DMS53 (cell line): ENCODE measurements at places on chromosomes 6 and 20.

- DNase-seq: no peak
Observed at GRCh38 chr20:11394145-11394833, 523.4 kb upstream of the BTBD3 start.

DNA sequence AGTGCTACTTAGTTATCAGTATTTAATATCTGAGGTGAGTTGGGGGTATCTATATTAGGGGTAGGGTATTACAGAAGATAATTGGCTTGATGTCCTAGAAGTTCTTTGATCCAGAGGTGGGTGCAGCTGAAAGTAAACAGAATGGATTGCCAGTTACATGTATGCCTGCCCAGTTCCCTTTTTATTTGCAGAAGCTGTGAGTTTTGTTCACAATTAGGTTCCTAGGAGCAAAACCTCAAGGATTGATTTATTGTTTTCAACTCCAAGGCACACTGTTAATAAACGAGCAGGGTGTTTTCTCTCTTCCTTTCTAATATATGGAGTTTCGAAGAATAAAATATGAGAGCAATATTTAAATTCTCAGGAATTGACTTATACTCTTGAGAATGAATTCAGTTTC is 129.0 kb downstream of the SULF2 start:
- no peak for DNase-seq

GRCh38 chr6:56101141-56101553 is 146.2 kb downstream of the COL21A1 start:
- peak; percentile 91 for DNase-seq

DNA sequence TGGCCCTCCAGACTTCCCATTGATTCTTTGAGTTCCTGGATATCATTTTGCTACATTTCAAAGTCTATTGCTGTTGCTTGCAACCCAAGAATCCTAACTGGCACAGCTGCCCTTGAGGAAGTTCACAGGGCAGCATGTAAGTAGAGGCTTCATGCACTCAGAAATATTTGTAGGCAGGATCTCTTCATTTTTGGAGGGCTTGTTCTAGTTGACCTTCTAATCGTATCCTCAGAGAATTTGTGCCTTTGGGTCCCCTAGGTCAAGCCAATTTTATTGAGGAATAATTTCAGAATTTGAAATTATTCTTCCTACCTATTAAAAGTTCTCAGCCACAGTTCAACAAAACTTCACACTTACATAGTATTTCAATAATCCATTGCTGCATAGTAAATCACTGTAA is 5.6 kb upstream of the NCOA3 start:
- DNase-seq: no peak

DNA sequence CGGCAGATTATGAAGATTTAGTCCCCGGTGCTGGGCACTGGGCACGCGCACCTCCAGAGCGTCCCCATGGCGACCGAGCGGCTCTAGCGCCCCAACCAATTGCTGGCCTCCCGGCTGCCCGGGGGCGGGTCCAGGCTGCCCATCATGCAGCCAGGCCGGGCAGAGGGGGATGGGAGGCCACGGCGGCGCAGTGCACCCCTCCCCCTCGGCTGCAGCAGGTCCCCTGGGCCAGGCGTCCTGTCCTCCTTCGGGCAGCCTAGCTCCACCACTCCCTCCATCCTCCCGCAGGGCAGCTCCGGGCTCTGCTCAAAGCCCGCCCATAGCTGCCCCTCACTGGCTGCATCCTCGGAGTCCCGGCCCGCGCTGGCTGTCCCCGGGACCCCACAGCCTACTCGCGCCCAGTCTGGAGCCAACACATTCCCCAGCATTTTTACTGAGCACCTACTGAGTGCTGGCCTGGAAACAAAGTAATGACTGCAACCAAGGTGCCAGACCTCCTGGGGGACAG is 99.4 kb downstream of the ASXL1 start:
- DNase-seq: peak; percentile 92

DNA sequence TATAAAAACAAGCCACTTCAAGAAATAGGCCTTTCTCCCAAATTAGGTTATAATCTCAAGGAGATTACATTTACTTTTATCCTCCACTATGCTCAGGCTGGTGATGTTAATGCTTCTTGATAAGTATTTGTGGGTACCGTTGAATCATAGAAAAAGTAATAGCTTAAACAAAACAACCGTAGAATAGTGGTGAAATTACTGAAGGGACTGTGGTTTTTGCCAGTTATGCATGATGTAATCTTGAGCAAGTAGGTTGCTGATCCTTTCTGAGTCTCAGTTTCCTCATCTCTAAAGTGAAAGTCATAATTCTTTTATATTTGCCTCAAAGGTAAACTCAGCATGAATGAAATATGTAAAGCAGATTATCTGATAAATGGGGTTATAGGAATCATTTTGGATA is 187.3 kb upstream of the JAG1 start:
- no peak for DNase-seq

- DNase-seq: peak; percentile 95
Observed at GRCh38 chr6:152136449-152136825, 329.0 kb downstream of the ESR1 start.

DNA sequence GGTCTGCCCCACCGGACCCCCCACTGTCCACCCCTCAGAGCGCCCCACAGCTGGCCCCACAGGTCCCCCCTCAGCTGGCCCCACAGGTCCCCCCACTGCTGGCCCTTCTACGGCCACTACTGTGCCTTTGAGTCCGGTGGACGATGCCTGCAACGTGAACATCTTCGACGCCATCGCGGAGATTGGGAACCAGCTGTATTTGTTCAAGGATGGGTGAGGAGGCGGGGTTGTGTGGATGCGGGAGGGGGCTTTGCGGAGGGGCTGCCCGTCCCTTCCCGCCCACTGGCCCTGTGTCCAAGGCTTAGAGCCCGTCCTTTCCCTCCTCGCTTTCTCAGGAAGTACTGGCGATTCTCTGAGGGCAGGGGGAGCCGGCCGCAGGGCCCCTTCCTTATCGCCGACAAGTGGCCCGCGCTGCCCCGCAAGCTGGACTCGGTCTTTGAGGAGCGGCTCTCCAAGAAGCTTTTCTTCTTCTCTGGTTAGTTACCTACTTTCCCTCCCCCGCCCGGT is 4.7 kb downstream of the MMP9 start:
- DNase-seq: no peak

DNA sequence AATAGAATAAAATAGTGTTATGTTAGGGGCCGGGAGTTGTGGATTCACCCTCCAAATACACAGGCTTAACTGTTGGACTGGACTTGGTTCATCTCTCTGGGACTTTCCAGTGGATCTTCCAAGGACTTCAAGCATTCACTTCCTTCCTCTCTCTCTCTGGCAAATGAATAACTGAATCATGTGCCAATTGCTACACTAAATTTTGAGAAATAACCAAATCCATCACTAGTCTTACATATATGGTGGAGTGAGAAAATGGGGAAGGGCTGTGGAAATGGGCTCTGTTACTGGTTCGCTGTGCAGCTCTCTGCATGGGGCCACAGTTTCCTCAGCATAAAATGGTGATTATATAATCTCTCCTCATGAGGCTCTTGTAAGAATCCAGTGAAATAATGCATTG is 6.8 kb upstream of the KIAA1755 start:
- no peak for DNase-seq

DNA sequence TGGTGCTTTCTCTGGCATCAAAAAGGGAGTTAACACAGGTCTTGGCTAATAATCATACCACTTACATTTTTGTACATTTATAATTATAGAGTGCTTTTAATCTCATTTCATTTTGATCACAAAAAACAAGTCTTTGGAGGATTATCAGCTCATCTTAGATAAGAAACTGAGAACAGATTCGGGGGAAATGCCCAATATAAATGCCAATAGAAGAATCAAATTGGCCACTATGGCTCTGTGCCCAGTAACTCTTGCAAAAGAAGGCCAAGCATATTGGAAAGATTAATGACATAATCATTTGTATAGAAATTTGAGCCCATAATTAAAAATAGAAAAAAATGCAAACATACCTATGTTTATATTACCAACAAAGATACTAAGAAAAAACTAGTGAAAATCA is 42.5 kb downstream of the IPCEF1 start:
- no peak for DNase-seq

DNA sequence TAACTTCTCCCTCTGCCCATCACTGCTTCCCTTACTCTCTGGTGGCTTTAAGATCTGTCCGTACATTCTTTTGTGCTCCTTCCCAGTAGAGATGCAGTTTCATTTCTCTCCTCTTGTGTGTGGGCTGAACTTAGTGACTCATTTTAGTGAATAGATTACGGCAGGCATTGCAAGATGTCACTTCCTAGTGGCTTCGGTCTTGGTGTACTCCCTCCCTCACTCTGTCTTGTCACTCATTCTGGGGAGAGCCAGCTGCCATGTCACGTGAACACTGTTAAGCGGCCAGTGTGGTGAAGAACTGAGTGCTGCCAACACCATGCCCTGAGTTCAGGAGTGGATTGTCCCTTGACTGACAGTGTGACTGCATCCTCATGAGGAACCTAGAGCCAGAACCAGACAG is 115.9 kb downstream of the OTOR start:
- peak; percentile 46 for DNase-seq

GRCh38 chr6:85245004-85245403 is 204.9 kb upstream of the NT5E start:
- DNase-seq: no peak

- DNase-seq: peak; percentile 70
Observed at GRCh38 chr20:36097337-36098151, 57.0 kb upstream of the EPB41L1 start.

GRCh38 chr20:63933646-63934045 is 22.6 kb downstream of the UCKL1 start:
- no peak for DNase-seq

GRCh38 chr20:42138729-42139128 is 520.6 kb upstream of the CHD6 start:
- no peak for DNase-seq

GRCh38 chr20:32672394-32672981 is 1.3 kb downstream of the C20orf203 start:
- peak; percentile 62 for DNase-seq

DNA sequence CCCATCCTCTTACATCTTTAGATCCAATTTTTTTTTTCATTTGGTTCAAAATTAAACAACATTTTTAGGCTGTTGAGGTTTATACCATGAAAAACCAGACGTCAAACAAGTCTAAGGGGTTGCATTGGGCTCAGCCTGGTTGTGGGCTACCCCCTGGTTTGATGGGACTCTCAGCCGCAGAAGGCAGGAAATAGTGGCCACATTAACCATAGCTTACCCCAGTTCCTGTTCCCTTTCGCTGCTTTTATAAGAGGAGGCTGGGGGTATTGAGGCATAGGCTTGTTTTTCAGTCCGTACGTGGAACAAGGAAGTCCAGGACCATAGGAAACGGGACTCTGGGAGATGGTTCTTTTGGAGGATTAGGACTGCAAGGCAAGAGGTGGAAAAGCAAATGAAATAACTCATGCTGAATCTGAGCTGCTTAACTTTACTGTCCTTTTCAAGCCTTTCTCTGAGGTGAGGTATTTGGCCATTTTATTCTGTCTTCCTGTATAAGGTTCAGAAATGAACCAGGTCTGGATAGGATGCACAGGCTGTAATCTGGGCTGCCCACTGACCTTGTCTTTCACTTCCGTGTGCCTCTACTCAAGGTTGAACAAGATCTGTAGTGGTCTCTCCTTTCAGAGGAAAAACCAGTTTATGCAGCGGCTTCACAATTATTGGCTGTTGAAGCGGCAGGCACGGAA is 7.7 kb downstream of the BRPF3 start:
- no peak for DNase-seq

- no peak for DNase-seq
Observed at GRCh38 chr6:8192067-8192466, 89.7 kb upstream of the EEF1E1 start.

DNA sequence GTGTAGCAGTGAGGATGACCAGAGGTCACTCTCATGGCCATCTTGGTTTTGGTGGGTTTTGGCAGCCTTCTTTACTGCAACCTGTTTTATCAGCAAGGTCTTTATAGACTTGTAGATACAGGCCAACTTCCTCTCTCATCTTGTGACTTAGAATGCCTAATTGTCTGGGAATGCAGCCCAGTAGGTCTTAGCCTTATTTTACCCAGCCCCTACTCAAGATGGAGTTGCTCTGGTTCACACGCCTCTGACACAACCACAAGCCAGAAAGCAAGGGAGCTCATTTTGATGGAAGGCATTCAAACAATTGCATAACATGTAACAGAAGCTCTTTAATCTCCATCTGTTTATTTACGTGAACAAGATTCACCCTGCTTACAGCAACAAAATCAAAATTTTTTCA is 492.0 kb upstream of the SULF2 start:
- no peak for DNase-seq

GRCh38 chr6:22062807-22063408 is 233.9 kb downstream of the PRL start:
- no peak for DNase-seq
